ENCODE measurements at places on chromosomes 11 and 22.

DNA sequence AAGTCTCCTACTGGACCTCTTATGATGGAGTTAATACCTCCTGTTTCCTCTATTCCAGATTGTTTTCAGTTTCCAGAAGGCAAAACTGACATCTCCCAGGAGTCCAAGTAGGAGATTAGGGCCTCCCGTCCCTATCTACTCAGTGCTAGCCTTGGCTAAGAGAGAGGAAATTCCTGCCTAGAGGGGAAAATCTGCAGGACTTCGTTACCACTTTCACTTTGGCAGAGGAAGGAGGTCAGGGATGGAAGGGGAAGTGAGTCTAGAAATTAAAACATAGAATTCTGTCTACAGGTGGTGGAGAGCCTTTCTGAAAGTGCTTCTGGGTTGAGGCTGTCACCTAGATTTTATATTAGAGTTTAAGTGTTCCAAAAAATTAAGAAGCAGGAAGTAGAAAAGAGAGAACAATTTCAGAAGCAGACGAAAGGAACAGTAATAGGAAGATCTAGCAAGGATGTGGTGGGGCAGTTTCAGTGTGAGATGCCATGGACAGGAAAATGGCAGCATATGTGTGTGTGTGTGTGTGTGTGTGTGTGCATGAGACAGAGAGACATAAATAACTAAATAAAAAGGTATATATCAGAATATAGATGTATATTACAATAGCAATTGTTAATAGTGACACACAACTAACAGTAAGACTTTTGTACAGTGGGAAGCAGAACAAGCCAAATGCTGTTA, 2.4 kb upstream of the TRIM68 start:
- no peak for DNase-seq

DNA sequence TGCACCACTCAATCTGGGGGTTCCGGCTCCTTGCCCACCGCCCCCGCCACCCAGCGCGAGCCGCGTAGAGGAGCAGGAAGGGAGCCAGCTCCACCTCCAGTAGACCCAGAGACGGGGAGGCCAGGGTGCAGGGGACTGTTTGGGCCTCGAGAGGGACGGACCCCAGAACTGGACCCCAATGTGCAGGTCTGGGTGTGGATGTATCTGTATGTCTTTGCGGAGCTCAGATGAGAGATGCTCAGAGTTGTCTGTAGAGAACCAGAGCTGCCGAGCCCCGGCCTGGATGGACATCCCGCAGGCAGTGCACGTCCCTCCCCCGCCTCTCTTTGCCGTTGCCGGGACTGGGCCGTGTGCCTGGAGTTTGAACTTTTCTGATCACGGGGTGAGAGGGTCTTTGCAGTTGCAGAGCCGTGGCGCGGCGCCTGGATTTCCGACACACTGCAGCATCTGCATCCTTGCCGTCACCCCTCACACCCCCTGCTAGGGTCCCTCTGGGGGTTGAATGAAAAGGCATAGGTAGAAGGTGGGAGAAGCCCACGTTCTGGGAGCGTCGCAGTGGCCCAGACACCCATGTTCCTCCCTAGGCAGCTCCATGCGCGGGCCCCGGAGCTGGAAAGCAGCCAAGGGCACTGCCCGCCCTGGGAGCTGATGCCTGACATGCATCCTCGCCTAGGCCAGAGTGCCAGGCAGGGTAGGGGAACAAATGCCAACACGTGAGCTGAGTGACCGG, 105.2 kb downstream of the KCNQ1 start:
- no peak for DNase-seq

GRCh38 chr11:44812971-44813370, 86.2 kb downstream of the TSPAN18 start:
- no peak for DNase-seq

DNA sequence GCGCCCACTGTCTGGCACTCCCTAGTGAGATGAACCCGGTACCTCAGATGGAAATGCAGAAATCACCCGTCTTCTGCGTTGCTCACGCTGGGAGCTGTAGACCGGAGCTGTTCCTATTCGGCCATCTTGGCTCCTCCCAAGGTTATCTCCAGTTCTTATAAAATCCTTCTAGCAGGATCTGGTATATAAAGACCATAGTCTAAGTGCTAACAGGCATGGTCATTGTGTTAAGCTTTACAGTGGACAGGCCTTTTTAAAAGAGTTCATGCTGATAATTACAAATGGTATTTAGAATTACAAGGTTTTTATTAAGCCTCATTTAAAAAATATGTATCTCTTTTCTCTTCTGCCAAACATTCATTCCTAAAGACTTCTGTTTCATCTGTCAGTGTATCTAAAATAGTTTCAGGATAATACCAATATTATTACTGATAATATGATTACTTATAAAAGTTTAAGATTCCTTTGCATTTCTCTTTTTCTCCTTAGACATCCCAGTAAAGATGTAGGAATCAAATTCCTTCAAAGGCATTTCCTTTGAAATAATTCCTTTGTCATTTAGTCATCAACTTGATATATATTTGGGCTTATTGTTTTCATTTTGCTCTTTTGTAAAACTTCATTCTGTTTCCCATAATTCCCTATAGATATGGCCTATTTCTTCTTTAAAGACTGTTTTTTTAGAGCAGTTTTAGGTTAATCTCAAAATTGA, 20.7 kb downstream of the DDX10 start:
- peak; percentile 46 for DNase-seq

GRCh38 chr11:1372660-1373059, 17.1 kb upstream of the BRSK2 start:
- no peak for DNase-seq

- DNase-seq, result no peak
These were observed 81.3 kb upstream of the TP53I11 start for GRCh38 chr11:45031912-45032519.

GRCh38 chr22:27416511-27417420, 384.8 kb downstream of the MN1 start:
- peak; percentile 94 for DNase-seq

- peak; percentile 86 for DNase-seq
These were observed 37.5 kb upstream of the LYVE1 start for GRCh38 chr11:10605941-10606381.

DNA sequence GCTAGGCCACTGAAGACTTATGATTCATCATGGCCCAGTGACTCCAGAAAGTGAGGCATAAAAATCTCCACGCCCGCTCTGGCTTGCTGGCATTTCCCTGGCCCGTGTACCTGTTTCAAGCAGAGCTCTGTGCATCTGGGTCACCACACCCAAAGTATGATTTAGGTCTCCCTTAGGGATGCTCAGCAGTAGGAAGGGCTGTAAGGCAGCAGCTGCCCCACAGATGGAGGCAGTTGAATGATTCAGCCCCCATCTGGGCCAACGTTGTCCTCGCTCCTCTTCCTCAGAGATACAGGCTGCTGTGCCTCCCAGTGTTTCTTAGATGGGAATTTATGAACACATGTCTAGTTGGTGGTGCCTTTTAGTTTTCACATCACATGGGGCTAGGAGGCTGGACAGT, 21.6 kb downstream of the GPR83 start:
- no peak for DNase-seq

GRCh38 chr11:130908061-130908460, 8.2 kb downstream of the SNX19 start:
- no peak for DNase-seq
